ENCODE measurements at places on chromosomes 4 and X. TPM values are rescaled to one million over a fixed set of nuclear protein-coding genes. Genes with fewer than 3 reads are reported as not detected.

Gene PPP1R3F
- 8.0 TPM for total RNA-seq

Gene PABPC1L2A
- total RNA-seq: not detected

DNA sequence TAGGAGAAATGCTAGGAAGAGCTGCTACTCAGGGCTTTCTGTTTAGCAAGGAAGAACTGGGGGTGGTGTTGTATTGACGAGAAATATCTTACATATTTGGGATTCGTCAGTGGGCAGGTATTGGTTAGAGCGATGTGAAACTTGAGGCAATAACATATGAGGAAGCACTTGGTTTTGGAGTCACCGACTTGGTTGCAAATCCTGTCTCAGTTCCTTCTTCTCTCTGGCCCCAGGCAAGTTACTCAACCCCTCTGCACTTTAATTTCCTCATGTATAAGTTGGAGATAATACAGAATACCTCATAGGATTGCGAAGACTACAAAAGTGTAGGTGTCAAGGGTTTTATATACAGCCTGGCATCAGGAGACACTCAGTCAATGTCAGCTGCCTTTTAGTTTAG lies 34.1 kb downstream of the GPAT3 start:
- DNase-seq: no peak

Gene PDZD4
- total RNA-seq: 23.9 TPM

DNA sequence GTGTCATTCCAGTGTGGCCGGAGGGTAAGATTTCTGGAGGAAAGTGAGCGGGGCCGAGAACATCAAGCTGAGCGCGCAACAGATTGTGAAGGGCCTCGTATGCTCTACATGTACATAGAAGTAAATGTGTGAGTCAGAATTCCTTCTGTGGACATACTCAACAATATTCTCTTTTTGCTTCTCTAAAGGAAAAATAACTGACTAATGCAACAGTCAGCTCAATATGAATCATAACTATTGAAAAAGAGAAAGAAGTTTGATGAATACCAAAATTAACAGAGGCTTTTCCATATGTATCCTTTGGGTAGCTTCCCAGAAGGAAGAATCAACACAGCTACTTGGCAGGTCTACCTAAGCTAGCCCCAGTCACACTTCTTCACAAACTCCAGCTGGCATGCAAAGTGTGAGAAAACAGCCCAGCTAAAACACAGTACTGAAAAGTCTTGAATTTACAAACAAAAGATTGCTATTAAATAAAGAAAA lies 87.5 kb upstream of the ZFP42 start:
- DNase-seq: no peak

Gene NAP1L3
- total RNA-seq: 8.4 TPM

Gene BTK
- total RNA-seq: 0.34 TPM

DNA sequence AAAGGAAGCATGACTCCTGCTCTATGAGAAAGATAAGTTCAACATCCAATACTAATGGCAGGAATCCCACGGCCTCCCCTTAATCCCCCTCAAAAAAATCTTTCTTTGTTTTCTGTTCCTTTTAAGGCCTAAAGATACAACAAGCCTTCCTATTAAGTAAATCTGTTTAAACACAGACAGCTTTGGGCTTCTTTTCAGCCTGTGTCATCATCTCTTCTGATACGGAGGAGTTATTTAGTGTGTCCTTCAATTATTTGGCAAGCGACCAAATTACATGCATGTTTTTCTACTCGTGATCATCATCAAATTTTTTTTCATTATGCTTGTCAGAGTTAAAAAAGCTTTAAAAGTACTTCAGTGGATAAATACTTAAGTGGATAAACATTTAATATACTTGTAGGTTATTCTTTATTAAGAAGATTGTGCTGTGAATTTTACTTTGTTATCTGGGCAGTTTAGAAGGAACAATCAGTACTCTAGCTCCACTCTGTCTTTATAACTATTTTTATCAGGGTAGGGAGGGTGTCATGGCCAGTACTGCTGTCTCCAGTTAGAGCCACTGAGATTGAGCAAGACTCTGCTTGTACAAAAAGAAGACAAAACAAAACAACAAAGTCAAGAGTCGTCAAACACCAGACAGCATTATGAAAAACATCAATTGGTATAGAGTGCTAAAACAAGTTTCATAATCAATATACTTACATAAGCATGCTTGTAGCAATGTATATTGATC lies 210.7 kb downstream of the PRR32 start:
- DNase-seq: no peak

GRCh38 chrX:27132862-27133261 lies 330.3 kb downstream of the PPP4R3C start:
- no peak for DNase-seq

DNA sequence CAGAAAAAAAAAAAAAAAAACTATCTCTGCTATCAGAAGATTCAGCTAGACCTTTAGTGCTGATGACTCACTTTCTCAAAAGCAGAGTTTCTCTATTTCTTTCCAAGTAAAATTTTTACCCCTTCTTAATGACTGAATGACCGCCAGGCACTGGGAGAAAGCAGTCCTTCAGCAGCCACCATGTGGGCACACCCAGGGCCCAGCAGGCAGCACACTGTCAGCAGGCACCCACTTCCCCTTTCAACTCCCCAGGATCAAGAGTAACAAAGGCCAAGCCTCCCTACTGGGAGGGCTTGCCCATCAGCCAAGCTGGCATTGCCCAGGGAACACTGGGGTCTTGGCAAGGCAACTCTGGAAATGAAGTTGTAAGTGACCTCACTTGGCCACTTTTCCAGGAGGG lies 201.9 kb upstream of the MAMLD1 start:
- DNase-seq: no peak

- DNase-seq: no peak
Observed at GRCh38 chr4:44425614-44426208, 22.9 kb downstream of the KCTD8 start.

Gene SHOX
- total RNA-seq: not detected

DNA sequence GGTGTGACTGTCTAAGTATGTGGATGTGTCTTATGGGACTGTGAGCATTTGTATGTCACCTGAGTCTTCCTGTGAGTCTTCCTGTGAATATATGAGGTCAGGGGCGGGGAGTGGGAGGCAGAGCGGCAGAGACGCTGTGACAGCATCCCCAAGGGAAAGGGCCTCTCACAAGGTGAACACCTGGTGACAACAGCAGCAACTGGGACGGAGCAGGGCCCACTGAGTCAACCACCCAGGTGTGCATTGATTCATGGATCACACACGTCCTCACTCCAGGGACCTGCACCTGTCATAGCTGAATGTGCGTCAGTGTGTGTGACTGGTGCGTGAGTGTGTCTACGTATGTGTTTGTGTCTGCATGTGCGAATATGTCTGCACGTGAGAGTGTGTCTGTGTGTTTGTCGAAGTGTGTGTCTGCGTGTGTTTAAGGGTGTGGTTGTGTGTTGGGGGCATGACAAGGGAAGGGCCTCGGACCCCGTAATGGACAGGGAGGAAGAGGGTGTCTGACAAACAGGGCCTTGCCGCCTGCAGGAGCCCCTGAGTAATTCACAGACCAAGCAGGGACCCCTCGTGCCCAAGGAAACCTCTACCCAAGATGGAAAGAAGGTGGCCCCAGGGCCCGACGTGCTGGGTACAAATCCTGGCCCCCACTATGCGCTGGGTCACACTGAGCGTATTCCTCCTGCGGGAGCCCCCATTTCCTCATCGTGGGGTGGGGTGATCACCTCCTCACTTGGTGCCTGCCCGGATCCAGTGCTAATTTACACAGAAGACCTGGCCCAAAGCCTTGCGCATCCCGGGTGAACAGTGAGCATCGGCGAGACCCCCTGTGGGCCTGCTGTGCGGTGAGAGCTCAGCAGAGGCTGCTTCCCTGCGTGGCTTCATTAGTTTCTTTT lies 76.7 kb downstream of the ABLIM2 start:
- DNase-seq: no peak

DNA sequence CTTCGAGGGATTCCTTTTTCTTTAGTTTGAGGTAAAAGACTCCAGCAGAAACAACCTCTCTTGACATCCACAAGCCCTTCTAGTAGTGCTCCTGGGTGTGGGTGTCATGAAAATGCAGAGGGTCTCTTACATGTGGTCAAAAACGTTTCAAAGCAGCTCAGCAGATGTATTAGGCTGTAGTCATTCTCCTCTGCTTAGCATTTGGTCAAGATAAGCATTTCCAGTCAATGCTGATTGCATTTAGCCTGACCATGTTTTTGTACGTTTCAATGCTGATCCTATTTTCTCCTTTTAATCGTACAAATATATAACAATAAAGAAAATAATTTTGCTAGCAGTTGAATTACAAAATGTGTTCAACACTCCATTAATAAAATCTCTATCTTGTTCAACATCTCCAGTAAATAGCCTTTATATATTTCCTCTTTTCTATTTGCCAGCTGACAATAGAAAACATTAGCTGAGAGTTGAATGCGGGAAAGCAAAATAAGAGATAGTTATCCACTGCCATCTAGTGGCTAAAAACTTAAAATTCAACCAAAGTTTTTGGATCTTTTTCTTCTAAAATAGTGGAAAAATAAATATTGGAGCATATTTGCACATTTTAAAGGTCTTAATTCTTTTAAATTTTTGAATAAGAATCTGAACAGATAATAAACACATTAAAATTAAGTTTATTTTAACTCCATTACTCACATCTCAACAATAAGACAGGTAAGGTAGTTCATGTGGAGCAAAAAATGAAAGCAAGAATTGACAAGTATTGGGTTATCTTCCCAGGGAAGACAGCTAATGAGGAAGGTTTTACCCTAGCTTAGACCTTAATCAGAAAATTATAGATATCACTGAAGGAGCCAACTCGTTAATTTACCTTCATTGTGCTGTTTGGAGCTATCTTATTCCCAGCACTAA lies 15.2 kb upstream of the PACRGL start:
- DNase-seq: no peak

Gene TSPAN7
- total RNA-seq: 21.8 TPM

DNA sequence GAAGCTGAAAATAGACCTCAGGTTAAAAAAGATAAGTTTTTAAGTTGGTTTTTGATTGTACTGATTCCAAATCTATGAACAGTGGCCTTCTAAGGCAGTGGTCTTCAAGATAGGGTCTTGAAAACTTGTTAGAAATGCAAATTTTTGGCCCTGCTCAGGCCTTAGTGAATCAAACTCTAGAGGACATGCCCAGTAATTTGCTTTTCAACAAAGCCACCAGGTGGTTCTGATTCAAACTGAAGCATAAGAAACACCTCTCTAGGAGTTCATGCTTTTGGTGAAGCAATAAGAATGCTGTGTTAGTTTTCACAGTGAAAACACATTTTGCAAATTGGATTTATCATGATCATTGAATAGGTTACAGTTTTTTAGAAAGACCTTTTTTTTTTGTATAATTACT lies 1849.4 kb upstream of the AGA start:
- DNase-seq: no peak

Gene CYLC1
- not detected for total RNA-seq

DNA sequence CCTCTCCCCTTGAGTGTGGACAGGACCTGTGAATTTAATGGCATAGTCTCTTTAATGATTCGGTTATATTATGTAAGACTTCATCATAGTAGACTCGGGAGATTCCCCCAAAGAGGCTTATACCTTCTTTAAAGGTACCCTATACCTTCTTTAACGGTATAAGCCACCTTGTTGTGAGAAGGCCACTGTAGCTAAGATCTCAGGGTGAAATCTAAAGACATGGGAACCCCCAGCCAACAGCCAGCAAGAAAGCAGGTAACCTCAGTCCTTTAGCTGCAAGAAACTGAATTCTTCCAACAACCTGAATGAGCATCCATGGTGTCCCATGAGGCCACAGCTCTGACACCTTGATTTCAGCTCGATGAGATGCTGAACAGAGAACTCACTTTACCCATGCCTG lies 931 bp downstream of the DDX60 start:
- no peak for DNase-seq

Gene FAT1
- 188 TPM for total RNA-seq

Gene SLC9B1
- total RNA-seq: 1.6 TPM

Gene GPR119
- 21.9 TPM for total RNA-seq

Gene POU3F4
- total RNA-seq: 1.3 TPM

Gene DCAF16
- 58.2 TPM for total RNA-seq
